Brain pericyte (primary cell): ENCODE measurements at places on chromosomes 11 and 22.

- no peak for DNase-seq
These were observed 317.8 kb downstream of the NTM start for GRCh38 chr11:131688048-131688693.

GRCh38 chr22:46259374-46259773 is 3.8 kb downstream of the PKDREJ start:
- no peak for DNase-seq

DNA sequence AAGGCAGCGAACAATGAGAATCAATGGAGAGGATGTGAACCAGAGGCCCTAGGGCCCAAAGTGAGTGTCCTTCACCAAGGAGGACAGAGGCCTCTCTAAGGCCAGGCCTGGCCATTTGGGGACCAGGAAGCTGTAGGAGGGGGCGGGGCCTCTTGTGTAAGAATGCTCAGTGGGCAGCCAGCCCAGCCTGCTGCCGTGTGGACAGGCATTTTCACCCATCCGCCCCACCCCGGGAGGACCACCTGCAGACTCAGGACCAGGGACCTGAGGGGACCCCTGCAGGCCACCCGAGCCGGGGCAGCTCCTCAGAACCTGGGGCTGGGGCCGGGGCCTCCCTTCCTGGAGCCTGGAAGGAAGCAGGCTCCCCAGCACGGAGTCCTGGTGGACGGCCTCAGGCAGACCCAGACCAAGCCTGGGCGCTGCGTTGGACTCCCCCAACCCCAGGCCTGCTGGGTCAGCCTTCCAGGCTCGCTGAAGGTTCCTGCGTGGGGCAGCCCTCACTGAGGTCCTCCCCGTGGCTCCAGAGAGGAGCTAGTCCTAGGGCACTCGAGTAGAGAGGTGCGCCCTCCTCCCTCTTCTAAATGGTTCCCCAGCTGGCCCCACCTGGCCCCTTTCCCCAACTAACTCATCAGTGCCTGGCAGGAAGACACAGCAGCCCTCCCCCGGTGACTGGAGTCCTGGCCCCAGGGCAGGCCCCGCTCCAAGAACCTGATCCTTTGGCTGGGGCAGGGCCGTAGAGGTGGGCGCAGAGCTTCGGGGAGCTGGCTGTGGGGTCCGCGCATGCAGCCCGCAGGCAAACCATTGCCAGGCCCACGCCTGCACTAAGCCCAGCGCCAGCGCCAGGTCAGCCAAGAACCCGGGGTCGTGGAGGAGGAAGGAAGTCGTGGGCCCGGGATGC is 1.5 kb upstream of the TRABD start:
- DNase-seq = no peak

GRCh38 chr11:69825037-69825834 is 6.0 kb upstream of the FGF3 start:
- no peak for DNase-seq

- DNase-seq = no peak
These were observed 8.4 kb downstream of the XBP1 start for GRCh38 chr22:28791841-28792490.
